ENCODE measurements at places on chromosomes 12 and 14. TPM values are rescaled to one million over a fixed set of nuclear protein-coding genes. Genes with fewer than 3 reads are reported as not detected.

DNA sequence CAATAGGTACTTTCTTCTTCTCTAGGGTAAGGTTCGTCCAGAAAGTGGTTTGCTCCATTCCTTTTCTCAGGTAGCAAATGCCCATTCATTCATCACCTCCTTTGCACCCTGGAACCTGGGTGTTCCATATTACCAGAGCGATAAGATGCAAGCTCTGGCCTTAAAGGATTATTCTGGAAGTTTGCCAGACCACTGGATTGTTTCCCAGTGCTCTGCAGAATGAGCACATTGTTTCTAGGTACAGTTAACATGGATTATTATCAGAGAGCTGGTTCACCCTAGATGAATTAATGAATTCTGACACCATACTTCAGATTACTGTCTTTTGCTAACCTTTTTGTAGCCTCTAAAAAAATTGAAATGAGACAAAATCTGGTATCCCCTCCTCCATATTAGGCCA, 170.9 kb upstream of the BMP4 start:
- DNase-seq = no peak

GRCh38 chr12:132024758-132025157, 75.0 kb downstream of the EP400 start:
- DNase-seq = no peak

DNA sequence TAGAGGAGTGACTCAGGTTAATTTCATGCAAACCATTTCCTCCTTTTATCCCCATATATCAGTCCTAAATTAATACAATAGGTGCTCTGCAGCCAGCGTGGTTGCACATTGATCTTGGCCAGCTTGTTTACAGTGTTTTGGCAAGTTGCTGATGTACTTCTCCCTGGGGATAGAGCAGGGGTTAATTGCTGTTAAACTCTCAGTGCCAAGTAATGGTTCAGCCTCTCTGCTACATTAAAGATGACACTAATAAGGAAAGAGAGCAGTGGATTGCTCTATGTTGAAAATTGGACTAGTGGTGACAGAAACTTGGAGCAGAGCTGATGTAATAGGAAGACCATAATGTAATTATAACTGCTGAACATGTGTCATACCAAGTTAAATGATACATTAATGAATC, 717.5 kb downstream of the RERGL start:
- DNase-seq = no peak

DNA sequence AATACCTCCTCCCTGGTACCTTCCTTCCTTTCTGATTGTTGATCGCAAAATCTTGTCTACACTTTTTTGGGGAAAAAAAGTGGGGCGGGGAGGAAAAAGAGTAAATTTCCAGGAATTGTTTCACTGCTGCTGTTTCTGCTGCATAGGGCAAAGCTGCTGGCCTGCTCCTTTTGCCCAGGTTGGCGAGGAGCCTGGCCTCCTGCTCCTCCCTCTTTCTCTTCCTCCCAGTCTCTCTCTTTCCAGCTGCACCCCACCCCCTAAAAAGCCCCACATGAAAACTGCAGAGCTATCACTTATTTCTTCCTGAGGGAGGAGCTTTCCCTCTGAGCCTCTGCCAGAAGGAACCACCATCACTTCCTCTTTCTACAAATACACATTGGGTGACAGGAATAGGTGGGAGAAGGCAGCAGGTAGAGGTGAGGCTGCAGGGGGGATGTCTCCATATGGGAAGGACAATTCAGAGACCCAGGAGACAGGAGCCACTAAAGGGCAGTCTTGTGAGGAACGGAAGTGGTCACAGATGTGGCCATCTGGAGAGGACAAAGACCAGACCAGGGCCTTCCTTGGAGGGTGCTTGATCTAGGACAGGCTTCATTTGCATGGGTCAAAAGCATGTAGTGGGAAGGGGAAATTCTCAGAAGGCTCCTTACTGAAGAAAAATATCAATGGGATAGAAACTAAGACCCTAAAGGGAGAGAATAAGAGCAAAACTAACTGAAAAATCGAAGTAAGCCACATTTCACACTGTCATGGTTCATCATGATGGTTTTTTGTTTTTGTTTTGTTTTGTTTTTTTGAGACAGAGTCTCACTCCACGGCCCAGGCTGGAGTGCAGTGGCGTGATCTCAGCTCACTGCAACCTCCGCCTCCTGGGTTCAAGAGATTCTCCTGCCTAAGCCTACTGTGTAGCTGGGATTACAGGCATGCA, 14.8 kb downstream of the ZBTB39 start:
- no peak for DNase-seq

DNA sequence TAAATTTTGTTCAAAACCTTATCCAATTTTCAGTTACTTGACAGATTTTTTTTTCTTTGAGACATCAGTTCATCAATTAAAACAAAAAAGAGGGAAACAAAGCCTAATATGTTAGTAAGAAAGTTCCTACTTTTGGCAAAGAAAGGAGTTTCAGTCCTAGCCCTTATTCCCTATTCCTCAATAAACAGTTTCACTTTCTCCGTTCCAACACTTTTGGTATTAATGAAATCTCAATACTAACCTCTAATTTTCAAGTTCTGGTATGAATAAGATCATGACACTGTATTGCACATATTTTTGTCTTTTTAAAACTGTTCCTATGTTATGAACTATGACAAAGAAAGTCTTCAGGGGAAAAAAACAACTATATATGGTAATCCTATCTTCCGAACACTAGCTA, 48.4 kb downstream of the RPS6KA5 start:
- no peak for DNase-seq

EID3 gene
- polyA plus RNA-seq = 5.2 TPM

GRCh38 chr14:88914956-88915355, 90.5 kb downstream of the TTC8 start:
- DNase-seq = no peak

GRCh38 chr12:62772416-62772955, 162.5 kb downstream of the PPM1H start:
- no peak for DNase-seq

ANG gene
- polyA plus RNA-seq = 3.5 TPM

DNA sequence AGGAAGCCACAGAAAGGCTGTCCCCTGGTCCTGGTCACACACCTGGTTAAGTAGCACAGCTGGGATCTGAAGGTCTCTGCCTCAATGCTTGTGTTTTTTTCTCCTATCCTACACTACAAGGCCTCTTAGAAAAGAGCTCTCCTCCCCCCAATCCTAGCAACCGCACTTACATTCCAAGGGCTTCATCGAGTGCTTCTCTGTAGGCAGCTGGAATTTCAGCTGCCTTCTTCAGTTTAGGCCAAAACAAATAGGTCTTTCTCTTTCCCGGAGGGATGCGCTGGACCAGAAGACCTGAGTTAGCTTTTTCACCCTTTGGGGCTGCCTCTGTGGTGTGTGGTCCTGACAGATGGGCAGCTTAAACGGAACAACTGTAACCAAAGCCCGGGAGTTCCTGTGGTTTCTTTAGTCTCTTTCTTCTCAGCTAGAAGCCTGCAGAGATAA, 109.7 kb downstream of the GPATCH2L start:
- DNase-seq = no peak

- DNase-seq = no peak
Observed at GRCh38 chr12:21483531-21483930, 17.9 kb downstream of the RECQL start.

GRCh38 chr14:20683125-20683890, 1.1 kb upstream of the RNASE4 start:
- peak; percentile 81 for DNase-seq

BDKRB2 gene
- polyA plus RNA-seq = 2.8 TPM

HCAR3 gene
- polyA plus RNA-seq = 0.14 TPM

DNA sequence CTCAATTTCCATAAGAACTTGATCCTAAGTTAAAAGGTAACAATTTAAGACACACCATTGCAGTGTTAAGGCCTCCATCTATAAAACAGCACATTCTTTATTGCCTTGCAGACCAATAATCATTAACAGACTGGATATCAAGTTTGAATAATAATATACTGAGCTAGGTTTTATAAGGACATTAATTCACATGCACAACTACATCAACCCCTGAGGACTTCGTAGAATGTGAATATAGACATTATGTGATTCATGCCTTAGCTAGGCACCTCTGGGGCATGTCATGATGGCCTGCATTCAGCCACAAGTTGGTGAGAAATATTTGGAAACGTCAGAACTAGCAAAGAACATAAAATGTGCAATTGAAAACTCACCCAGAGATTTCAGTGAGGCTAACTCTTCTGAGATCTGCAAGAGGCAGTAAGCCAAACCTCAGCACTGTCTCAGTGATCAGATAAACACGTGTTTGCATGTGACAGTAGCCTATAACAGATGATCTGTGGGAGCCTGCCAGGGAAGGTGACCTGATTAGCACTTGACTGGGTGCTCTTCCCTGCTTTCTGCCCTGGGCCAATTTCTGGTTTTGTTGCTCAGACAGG, 492.2 kb downstream of the FLRT2 start:
- no peak for DNase-seq

SLCO1B3 gene
- 0.86 TPM for polyA plus RNA-seq

DNA sequence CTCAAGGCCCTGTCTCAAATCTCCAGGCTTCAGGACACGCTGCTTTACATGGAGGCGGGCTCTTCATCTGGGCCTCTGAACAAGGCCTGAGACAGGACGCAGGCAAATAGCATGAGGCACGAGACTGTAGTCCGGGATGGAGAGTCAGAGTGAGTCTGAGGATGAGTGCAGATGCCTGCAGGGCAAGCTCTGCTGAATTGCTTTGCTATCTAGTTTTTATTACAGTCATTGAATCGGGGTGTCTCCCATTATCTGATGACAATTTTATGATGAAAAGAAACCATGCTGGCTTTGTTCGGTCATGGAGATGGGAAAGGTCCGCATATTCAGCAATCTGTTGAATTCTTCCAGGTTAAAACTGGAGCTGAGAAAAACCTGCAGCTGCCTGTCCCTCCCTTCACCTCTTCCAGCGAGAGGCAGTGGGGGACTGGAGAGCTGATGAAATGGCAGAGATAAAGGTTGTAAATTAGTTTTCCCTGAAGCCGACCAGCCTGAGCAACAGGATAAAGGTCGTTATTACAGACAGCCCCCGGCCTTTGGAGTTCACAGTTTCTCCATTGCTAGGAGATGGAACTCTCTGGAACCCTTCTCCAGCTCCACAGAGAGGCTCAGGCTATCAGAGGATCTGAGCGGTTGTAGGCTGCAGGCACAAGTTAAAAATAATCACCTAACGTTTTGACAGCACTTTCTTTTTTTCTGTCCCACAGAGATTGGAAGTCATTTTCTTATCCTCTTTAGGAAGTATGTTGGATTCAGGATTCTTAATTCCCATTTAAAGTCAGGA, 1.3 kb upstream of the ADGRD1 start:
- DNase-seq = no peak

- DNase-seq = no peak
Observed at GRCh38 chr12:86193931-86194330, 62.3 kb downstream of the MGAT4C start.

GRCh38 chr14:76698631-76699030, 62.6 kb upstream of the VASH1 start:
- DNase-seq = no peak

DNA sequence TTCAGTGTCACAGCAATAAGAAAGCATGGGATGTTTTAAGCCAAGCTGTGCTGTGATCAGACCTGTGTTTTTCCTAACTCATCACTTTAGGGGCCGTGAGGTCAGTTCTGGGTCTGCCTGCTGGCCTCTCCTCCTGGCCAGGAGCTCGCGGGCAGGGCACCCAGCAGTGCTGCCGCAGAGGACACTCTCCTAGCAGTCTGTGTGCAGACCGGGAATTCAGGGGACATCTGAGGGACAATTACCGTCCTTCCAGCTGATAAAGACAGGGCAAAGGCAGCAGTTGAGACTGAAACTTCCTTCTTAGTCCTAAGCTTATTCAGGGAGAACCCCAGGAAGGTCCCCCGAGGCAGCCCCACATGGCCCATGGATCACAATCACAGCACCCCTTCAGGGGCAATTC, 89.6 kb downstream of the CHGA start:
- no peak for DNase-seq

GRCh38 chr12:54588890-54589267, 420 bp upstream of the PPP1R1A start:
- DNase-seq = no peak

- no peak for DNase-seq
Observed at GRCh38 chr14:61280092-61280525, 1.0 kb downstream of the TMEM30B start.

- no peak for DNase-seq
Observed at GRCh38 chr14:67911562-67911961, 92.0 kb downstream of the RAD51B start.

C1QL4 gene
- polyA plus RNA-seq = 1.4 TPM

DNA sequence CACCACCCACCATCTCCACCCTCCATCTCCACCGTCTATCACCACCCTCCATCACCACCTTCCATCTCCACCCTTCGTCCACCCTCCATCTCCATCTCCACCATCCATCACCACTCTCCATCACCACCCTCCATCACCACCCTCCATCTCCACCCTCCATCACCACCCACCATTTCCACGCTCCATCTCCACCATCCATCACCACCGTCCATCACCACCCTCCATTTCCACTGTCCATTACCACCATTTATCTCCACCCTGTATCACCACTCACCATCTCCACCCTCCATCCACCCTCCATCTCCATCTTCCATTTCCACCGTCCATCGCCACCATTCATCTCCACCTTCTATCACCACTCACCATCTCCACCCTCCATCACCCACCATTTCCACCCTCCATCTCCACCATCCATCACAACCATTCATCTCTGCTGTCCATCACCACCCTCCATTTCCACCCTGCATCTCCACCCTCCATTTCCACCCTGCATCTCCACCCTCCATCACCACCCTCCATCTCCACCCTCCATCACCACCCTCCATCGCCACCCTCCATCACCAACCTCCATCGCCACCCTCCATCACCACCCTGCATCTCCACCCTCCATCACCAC, 6.1 kb upstream of the CEP170B start:
- DNase-seq = no peak

GRCh38 chr12:117365049-117365616, 3.7 kb upstream of the NOS1 start:
- no peak for DNase-seq

- no peak for DNase-seq
Observed at GRCh38 chr14:102903248-102903888, 19.1 kb upstream of the AMN start.

- no peak for DNase-seq
Observed at GRCh38 chr12:40587421-40587820, 104.8 kb upstream of the CNTN1 start.

GRCh38 chr12:98864363-98864762, 219.3 kb downstream of the APAF1 start:
- no peak for DNase-seq

DNA sequence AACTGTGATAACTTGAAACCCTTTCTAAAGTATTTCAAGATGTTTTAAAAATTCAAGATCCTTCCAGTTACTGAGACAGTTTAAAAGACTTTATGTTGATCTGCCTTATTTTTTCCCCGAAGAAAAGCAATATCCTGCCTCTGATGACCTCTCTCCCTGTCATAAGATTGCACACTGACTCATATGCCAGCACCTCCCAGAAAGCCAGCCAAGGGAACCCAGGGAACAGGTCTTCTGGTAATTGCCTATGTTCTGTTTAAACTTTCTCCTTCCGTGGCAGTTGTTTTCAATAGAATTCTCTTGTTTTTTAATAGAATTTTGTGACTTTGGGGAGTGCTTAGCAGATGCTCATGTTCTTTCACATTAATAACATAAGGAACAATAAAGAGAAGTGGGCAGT, 300.2 kb upstream of the PRKD1 start:
- no peak for DNase-seq

KRT77 gene
- polyA plus RNA-seq = not detected

OSGEP gene
- 75.1 TPM for polyA plus RNA-seq
